NCI-H2107 (cell line): ENCODE measurements at places on chromosomes 4 and X.

- DNase-seq: no peak
These were observed 42.3 kb downstream of the NIPAL1 start for GRCh38 chr4:48058617-48059530.

DNA sequence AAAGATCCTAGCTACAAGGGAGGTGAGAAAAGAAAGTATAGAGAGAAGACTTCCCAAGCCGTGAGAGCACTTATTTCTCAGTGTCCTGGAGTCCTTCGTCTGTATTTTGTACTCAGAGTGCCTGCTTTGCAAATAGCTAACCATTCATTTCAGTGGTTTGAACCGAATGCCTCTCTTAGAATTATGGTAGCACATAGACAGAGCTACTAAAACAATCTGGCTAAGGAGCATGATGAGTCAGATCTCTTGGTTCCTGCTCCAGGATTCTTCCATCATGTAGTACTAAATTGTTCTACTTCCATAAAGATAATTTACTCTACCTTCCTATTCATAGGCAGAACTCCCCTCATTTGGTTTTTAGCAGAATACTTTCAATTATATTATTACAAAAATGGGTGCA, 946.6 kb downstream of the STIM2 start:
- DNase-seq: no peak

- DNase-seq: no peak
These were observed 19.1 kb downstream of the PIR start for GRCh38 chrX:15474028-15474427.

DNA sequence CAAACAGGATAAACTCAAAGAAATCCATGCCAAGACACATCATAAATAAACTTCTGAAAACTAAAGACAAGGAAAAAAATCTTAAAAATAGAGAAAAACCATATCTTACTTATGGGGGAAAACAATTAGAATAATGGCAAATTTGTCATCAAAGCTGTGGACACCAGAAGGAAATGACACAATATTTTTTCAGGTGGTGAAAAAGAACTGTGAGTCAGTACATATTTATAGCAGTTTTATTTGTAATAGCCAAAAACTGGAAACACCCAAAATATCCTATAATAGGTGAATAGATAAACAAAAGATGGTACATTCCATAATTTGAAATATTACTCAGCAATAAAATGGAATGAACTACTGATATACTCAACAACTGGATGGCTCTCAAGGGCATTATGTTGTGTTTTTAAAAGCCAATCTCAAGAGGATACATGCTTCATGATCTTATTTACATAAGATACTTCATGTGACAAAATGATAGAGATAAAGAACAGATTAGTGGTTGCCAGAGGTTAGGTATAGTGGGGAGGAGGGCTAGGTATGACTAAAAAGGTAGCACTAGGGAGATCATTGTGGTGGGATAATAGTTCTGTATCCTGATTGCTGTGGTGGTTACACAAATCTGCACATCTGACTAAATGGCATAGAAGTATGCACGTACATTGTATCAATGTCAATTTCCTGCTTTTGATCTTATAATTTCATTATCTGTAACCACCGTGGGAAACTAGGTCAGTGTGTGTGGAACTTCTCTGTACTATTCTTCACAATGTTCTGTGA, 191.9 kb downstream of the PPP1R2C start:
- DNase-seq: no peak

DNA sequence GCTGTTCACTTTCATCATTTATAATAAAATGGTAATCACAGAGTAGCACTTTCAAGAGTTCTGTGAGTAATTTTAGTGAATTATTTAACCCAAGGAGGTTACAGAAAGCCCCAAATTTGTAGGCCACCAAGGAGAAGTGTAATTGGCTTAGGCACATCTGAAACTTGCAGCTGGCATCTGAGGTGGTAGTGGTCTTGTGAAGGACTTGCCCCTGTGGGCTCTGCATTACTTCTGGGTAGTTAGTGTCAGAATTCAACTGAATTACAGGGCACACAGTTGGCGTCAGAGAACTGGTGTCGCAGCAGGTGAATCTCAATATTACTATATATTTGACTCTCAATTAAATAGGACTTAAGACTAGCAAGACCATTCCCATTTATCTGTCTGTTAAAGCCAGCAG, 36.9 kb downstream of the GPR174 start:
- DNase-seq: no peak

GRCh38 chr4:114146947-114147618, 167.6 kb upstream of the ARSJ start:
- DNase-seq: no peak
